ENCODE measurements at places on chromosomes 13 and 19.

DNA sequence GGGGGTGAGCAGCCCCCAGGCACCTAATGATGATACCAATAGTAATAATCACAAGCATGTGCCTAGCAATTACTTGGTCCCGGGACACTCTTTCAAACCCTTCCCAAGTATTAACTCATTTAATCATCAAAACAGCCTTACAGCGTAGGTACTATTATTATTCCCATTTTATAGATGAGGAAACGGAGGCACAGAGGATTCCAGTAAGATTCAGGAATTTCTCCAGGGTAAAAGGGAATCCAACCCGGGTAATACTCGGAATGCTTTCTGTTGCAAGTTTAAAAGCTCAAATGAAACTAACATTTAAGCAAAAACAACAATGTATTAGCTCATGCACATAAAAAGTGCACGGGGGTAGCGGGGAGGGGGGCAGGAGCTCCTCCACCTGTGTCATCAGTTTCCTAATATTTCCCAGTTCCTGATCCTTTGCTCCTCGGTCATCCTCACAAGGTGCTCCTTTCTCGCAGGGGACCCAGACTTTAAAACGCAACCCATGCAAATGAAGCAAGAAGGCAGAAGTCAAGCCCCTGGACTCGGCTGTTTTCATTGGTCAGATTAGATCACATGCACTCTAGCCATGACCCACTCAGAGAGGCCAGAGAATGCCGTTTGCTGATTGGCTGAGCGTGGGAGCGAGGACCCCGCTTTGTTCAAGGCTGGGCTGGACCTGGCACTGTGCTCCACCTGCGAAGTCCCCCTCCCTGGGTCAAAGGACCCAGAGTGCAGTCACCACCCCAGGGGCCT lies 38.3 kb upstream of the C19orf12 start:
- DNase-seq: no peak

DNA sequence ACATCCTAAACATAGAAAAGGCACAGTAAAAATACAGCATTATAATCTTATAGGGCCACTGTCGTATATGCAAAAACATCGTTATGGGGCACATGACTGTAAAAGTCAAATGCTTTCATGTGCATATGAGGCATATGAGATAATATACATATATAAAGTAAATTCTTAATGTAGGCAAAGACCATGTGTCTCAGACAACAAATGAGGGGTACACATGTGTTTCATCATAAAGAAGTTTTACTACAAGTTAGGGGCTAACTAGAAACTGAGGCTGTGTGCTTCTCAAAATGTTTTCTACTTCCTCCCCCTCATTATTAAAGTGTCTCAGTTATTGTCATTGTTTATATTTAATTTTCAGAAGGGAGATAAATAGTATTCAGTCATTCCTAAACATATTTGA lies 309.6 kb downstream of the SHISA2 start:
- DNase-seq: no peak

DNA sequence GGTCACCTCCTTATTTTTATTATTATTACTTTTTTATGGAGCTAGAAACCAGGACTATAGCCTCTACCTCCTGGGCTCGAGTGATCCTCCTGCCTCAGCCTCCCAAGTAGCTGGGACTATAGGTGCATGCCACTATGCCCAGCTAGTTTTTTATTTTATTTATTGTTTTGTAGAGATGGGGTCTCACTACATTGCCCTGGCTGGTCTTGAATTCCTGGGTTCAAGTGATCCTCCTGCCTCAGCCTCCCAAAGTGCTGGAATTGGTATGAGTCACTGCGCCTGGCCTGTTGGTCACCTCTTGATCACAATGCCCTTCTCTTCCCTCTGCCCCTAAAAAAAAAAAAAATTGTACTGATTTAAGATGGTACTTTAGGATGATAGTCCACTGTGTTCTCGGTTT lies 20.4 kb downstream of the MRPS12 start:
- DNase-seq: no peak

DNA sequence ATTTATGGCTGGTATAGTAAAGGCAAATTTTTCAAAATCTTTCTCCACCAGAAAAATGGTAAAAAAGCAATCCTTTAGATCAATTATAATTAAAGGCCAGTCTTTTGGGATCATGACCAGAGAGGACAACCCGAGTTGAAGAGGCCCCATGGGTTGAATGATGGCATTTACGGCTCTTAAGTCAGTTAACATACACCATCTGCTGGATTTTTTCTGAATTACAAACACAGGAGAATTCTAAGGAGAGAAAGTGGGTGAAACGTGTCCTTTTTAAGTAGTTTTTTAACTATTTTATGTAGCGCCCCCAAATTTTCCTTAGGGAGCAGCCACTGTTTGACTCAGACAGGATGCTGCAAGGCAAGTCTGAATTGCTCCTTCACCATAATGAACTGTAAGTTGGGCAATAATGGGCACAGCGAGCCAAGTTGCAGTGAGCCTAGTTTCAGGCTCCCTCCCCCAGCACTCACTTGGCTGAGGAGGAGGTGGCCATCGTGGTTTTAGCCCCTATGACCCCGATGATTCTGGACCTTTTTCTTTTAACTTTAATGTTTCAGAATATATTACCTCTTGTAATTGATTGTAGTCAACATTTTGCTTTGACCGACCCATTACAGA lies 13.6 kb upstream of the ZNF611 start:
- DNase-seq: no peak

DNA sequence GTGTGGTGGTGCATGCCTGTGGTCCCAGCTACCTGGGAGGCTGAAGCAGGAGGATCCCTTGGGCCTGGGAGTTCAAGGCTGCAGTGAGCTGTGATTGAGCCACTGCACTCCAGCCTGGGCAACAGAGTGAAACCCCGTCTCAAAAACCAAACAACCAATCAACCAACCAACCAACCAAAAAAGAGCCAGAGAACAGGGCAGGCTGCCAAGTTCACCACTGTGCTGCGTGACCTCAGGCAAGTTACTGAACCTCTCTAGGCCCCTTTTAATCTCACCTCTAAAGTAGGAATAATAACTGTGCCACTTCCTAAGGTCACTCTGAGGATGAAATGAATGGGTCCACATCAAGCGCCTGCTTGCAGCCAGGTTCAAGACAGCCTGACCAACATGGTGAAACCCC lies 16.9 kb downstream of the TJP3 start:
- no peak for DNase-seq

- DNase-seq: no peak
Observed at GRCh38 chr13:37453246-37453645, 145.3 kb downstream of the POSTN start.

- no peak for DNase-seq
Observed at GRCh38 chr19:694481-695351, 536 bp downstream of the PRSS57 start.

- DNase-seq: no peak
Observed at GRCh38 chr19:12825254-12826131, 8.9 kb downstream of the RTBDN start.

DNA sequence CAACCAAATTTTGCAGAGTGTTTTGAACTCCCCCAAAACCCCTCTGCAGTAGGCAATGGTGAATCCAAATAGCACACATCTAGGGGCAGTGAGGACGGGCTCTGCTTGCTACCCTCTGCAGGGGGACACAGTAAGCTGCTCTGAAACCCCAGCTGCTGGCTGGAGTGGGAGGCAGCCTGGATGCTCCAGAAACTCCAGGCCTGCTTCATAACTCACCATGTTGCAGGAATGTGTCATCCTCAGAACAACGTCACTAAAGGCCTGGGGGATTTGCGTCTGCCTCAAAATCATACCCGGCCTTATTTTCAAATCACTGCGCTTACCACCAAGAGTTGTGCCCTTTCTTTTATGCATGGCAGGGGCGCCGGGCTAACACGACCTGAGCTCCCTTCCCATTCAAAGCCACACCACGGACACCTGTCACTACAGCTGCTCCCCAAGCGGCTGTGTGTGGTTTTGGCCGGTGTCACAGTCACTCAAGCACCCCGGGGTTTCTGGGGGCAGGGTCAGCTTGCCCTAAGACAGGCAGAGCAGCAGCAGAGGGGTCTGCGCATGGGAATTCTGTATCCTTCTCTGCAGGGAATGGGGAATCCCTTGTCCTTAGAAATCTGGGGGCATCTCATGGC lies 93.9 kb downstream of the TSHZ3 start:
- no peak for DNase-seq

DNA sequence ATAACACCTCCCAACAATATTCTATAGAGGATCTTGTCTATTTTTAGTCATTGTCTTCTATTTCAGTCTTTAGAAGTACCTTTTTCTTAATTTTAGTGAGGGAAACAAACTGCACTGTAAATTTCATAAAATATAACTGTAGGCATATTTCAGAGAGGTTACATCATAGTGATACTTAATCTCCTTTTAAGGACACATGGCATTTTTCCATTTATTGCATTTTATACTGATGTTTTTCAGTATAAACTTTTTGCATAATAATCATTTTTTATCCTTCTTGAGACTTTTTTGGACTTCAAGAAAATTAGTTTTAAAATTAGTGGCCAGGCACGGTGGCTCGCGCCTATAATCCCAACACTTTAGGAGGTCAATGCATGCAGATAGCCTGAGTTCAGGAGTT lies 6.6 kb downstream of the ZNF700 start:
- DNase-seq: no peak

DNA sequence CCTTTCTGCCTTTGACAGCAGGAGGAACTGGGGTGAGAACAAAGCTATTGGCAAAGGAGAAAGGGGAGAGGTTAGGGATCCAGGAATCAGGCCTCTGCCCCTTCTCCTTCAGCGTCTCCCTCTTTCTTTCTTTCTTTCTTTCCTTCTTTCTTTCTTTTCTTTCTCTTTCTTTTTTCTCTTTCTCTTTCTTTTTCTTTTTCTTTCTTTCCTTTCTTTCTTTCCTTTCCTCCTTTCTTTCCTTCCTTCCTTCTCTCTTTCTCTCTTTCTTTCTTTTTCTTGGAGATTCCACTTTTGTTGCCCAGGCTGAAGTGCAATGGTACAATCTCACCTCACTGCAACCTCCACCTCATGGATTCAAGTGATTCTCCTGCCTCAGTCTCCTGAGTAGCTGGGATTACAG lies 75.6 kb downstream of the TRPM4 start:
- no peak for DNase-seq

- DNase-seq: no peak
Observed at GRCh38 chr13:39587939-39588338, 15.1 kb downstream of the LHFPL6 start.

- DNase-seq: no peak
Observed at GRCh38 chr19:49716154-49716553, 25.2 kb downstream of the CPT1C start.

- DNase-seq: no peak
Observed at GRCh38 chr13:87147076-87147475, 524.1 kb upstream of the SLITRK5 start.

- no peak for DNase-seq
Observed at GRCh38 chr13:40662866-40663265, 3.6 kb downstream of the FOXO1 start.

DNA sequence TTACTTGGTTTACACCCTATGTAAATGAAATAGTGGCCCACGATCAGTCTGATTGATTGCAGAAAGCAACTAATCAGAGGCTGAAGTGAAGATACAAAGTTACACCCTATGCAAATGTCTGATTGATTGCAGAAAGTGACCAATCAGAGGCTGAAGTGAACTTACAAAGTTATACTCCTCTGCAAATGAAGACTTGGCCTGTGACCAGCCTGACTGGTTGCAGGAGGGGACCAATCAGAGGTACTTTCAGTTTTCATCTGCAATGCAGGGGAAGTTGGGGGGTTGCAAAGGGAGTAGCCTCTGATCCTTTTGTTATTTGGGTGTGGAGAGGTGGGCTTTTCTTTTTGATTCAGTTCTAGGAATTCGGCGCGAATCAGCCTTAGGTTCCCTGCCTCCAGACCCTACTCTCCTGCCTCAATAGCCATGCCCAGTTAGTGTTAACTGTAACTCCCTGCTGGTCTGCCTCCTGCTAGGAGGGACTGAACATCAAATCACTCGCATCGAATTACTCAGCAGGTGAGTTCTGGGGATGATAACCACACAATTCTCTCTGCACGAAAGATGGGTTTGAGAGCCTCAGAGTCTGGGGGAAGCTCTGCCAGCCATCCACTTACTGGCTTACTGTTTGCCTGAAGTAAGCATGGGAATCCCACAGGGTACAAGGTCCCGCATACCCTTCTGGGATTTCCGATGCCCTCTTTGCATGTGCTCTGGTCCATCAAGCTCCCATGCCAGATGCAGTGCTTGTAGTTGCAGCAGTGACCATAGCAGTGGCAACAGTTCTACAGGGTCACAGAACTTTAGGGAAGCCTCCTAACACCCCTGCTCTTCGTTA lies 7.5 kb downstream of the ARL11 start:
- DNase-seq: no peak

GRCh38 chr19:48817585-48818124 lies 6.8 kb upstream of the BCAT2 start:
- no peak for DNase-seq

- DNase-seq: no peak
Observed at GRCh38 chr13:38321654-38322053, 28.0 kb upstream of the UFM1 start.

- DNase-seq: no peak
Observed at GRCh38 chr19:38395381-38396114, 7.1 kb downstream of the SPRED3 start.

DNA sequence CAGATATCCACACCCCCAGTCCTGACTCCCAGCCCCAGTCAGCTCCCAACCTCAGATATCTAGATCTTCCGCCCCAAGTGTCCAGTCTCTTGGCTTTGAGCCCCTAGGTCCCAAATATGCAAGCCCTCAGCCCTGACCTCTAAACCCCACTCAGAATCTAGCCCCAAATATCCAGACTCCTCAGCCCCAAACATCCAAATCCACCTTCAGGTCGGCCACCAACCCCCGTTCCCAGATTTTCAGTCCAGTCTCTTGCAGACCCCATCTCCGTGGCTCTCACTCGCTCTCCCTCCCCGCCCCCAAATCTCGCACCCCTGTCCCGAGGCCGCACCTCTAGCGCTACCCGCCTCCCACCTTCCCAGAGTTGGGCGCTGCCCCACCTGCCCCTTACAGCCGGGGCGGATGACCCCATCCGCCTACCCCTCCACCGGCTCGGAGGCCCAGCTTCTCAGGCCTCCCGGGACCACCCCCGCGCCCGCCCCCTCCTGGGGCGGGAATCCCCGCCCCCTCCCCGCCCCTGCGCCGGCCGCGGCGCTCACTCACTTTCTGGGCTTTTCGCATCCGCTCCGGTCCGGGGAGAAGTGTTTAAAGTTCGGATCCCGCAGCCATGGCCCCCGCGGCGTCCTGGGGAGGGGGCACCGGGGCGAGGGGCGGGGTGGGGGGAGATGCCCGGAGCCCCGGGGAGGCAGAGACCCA lies 604 bp downstream of the ERFL start:
- no peak for DNase-seq

DNA sequence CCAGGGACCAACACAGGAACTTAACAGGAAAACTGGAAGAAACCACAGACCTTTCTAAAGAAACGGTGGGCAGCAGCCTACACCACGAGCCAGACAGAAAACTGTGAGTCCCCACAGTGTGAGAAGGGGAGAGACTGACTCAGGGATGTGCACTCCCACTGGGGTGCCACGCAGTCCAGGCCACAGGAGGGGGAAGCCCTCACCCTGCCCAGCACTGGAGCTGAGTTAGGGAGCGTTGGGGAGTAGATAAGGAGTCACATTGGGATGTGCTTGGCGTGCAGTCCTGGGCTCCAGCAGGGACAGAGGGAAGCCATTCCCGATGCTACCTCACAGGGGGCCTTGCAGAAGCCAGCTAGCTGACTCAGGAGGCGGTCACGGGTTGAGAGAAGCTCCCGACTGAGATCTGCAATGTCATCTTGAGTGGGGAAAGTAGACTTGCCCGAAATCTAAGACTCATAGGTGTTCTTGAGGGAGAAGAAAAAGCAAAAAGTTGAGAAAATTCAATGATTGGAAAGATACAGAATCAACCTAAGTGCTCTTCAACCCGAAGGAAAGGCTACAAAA lies 17.3 kb downstream of the SIGLEC8 start:
- no peak for DNase-seq

Data from cerebellar nuclear complex (tissue), 1 donor.